ENCODE measurements at places on chromosomes 5 and 9. TPM values are rescaled to one million over a fixed set of nuclear protein-coding genes. Genes with fewer than 3 reads are reported as not detected.

DNA sequence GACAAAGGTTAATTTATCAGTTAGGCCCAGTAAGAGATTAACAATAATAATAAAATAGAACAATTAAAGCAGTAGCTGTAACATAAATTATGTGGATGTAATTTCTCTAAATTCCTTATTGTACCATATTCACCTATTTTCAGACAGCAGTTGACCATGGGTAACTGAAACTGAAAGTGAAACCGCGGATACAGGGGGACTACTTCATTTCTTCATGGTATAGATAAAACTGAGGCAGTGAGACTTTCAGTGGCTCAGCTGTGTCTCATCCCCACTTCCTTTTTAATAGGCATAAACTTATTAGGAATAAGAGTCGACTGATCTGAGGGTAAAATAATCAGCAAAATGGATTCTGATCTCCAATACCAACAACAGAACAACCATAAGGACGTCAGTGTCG lies 174.0 kb upstream of the WWC1 start:
- DNase-seq = no peak
- H3K36me3 ChIP-seq = no peaks in the 10 kb centered on the region
- no peaks in the 10 kb centered on the region for H3K27me3 ChIP-seq
- peaks cover 4% of the 10 kb centered on the region for H3K4me1 ChIP-seq
- no peak overlapping the region for H3K27ac ChIP-seq
- no peak overlapping the region for H3K4me3 ChIP-seq

DNA sequence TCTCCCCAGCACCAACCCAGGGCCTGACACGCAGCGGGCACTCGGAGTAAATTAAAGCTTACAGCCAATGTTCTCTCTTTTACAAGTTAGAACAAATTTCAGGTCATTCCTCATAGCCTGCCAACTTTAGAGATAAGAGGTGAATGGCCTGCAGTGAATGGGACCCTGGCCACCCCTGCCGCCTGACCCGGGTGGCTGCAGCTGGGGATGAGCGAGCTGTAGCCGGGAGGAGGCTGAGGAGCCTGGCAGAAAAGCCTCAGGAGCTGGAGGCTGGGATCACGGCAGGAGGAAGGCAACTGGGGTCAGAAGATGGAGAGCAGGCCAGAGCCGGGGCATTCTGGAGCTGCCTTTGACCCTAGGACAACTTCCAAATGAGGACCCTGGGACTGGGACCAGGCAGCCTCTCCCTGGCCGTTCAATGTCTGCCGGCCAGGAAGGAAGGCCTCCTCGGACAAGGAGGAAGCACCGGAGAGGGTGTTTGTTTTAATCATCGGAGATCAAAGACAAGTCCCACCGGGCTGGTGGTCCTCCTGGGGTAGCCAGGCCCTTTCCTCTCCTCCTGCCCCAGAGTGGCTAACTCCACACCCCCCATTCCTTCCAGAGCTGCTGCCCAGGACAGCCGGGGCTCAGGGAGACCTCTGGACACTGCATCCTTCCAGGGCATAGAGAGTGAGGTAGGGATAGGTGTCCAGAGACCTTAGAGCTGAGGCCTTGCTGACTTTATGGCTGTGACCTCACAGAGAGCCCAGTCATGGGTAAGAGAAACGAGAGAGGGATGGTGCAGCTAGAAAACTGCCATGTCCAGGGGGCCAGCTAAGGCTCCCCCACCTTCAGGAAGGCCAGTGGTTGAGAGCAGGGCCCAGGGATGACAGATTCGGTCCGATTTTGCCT lies 87.3 kb upstream of the LMX1B start:
- peaks cover 14% of the 10 kb centered on the region for H3K4me1 ChIP-seq
- H3K36me3 ChIP-seq = no peaks in the 10 kb centered on the region
- H3K27me3 ChIP-seq = peaks cover 21% of the 10 kb centered on the region
- H3K27ac ChIP-seq = no peak overlapping the region
- no peak overlapping the region for H3K4me3 ChIP-seq

GRCh38 chr9:116005205-116005604 lies 148.4 kb upstream of the PAPPA start:
- H3K4me1 ChIP-seq = no peaks in the 10 kb centered on the region
- no peaks in the 10 kb centered on the region for H3K36me3 ChIP-seq
- no peak for DNase-seq
- no peak overlapping the region for H3K4me3 ChIP-seq

DNA sequence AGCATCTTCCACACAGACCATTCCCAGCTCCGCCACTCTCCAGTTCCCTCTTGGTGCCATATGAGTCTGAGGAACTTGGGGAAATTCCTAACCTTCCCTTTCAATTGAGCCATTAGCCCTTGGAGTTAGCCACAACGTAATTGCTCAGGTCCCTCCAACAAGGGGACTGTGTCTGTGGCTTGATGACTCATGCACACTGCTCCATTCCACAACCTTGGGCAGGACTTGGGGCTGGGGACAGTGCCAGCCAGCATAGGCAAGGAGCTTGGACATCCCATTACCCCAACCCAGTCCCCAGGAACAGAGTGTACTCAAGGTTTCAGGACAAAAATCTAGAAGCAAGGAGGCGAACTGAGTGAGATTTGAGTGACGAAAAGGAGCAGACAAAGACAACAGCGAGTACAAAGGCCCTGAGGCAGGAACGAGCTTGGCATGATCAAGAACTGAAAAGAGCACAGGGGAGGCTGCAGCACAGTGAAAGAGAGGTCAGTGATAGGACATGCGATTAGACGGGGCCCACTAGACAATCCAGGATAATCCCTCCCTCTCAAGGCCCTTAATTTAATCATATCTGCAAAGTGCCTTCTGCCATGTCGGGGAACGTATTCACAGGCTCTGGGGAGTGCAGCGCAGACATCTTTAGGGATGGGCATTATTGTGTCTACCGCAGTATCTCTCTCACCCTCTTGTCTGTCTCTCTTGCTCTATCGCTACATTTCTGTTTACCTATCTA lies 16.0 kb upstream of the JADE2 start:
- H3K4me1 ChIP-seq = peaks cover 29% of the 10 kb centered on the region
- H3K36me3 ChIP-seq = no peaks in the 10 kb centered on the region
- DNase-seq = no peak
- no peak overlapping the region for H3K27ac ChIP-seq
- no peak overlapping the region for H3K4me3 ChIP-seq

DNA sequence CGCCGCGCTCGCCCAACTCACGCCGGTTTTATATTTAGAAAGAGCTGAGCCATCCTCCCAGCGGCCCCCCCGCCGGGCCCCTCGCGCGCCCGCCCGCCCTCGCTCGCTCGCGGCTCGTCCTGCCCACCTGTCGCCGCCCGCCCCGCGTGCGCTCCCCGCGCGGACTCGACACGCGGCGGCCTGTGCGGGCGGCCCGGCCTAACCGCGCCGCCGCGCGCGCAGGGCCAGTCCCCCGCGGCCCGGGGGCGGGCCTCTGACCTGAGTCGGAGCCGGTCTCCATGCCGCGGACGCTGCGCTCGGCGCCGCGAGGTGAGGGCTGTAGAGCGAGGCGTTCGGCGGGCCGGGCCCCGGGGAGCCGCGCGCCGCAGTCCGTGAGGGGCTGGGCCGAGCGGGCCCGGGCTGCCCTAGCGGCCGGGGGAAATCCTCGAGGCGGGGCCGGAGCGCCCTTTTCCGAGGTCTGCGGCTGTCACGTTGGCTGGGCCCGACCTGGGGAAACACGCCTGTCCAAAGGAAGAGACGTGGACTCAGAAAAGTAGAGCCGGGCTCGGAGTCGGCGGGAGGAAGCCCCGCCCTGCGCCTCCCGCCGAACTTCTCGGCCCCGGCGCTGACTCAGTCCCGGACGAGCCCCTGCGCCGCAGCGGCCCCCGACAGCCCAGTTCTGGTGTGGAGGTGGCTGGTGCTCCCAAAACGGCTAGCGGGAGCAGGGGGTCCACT lies at the start of gene ECPAS:
Gene ECPAS (minus strand): TSS at position 526 of the 714 bp plus-strand sequence. CDS start 11,465 bp downstream, outside the sequence.
- H3K36me3 ChIP-seq = no peaks in the 10 kb centered on the region
- peak within 1 kb of the TSS; percentile 96 for H3K27ac ChIP-seq
- H3K4me1 ChIP-seq = peaks cover 18% of the 10 kb centered on the region
- H3K27me3 ChIP-seq = no peaks in the 10 kb centered on the region

Gene CYLC2
- total RNA-seq = not detected

GRCh38 chr5:125411071-125411743 lies 664.8 kb upstream of the ZNF608 start:
- H3K36me3 ChIP-seq = no peaks in the 10 kb centered on the region
- peak overlapping the region; percentile 30 for H3K4me3 ChIP-seq
- DNase-seq = no peak
- no peaks in the 10 kb centered on the region for H3K27me3 ChIP-seq
- peak overlapping the region; percentile 61 for H3K27ac ChIP-seq

Gene IL7R
- 226 TPM for total RNA-seq

Gene LOX
- 26.8 TPM for total RNA-seq

Gene NR4A3
- 3.8 TPM for total RNA-seq

DNA sequence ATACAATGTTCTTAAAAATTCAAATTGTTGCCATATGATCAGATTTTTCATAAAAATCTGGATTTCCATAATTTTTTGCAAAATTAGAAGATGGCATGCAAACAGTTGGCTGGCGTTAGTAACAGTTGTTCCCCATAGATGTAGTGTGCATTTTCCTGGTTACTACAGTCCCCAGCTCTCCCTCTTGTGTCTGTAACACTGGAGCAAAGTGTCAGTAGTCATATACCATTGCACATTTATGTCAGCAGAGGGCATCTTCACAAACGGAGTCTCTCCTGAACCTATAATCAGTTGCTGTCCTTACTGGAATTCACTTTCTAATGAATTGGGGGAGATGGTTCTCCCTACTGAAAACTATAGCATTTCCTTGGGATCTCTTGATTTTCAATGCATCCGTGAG lies 44.7 kb upstream of the DMAC1 start:
- H3K36me3 ChIP-seq = no peaks in the 10 kb centered on the region
- no peak overlapping the region for H3K27ac ChIP-seq
- no peaks in the 10 kb centered on the region for H3K27me3 ChIP-seq
- no peak overlapping the region for H3K4me3 ChIP-seq

DNA sequence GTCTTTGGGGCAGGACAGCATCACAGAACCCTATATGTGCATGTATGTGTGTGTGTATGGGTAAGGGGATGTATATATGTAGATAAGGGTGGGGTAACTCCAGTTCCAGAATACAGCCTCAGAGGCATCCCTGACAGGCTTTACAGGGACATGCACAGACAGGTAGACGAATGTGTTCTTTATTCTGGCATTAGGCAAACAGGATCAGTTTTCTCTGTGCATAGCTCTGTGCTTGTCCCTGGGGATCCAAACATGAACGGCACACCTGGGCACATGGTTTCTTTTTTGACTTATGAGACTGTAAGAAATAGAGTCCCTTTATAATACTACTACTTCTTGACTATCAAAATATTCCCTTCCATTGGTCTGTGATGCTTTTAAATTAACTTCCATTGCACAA lies 120.6 kb downstream of the TRIO start:
- no peak overlapping the region for H3K4me3 ChIP-seq
- no peaks in the 10 kb centered on the region for H3K27me3 ChIP-seq

GRCh38 chr9:73280113-73280512 lies 128.4 kb downstream of the ANXA1 start:
- H3K4me3 ChIP-seq = no peak overlapping the region
- H3K27ac ChIP-seq = no peak overlapping the region
- H3K27me3 ChIP-seq = no peaks in the 10 kb centered on the region
- H3K4me1 ChIP-seq = no peaks in the 10 kb centered on the region

GRCh38 chr9:86854898-86855523 lies 92.3 kb downstream of the GAS1 start:
- no peak overlapping the region for H3K4me3 ChIP-seq
- DNase-seq = no peak
- no peaks in the 10 kb centered on the region for H3K4me1 ChIP-seq
- H3K27ac ChIP-seq = no peak overlapping the region
- H3K27me3 ChIP-seq = peaks cover 4% of the 10 kb centered on the region
- H3K36me3 ChIP-seq = no peaks in the 10 kb centered on the region

- DNase-seq = no peak
- no peaks in the 10 kb centered on the region for H3K4me1 ChIP-seq
- H3K27ac ChIP-seq = no peak overlapping the region
- no peaks in the 10 kb centered on the region for H3K36me3 ChIP-seq
- H3K4me3 ChIP-seq = no peak overlapping the region
Observed at GRCh38 chr9:105994970-105995369, 300.6 kb downstream of the TMEM38B start.

GRCh38 chr5:148615644-148616275 lies 38.6 kb downstream of the HTR4 start:
- no peaks in the 10 kb centered on the region for H3K4me1 ChIP-seq
- no peaks in the 10 kb centered on the region for H3K36me3 ChIP-seq
- no peaks in the 10 kb centered on the region for H3K27me3 ChIP-seq
- no peak overlapping the region for H3K27ac ChIP-seq
- no peak overlapping the region for H3K4me3 ChIP-seq

- H3K36me3 ChIP-seq = no peaks in the 10 kb centered on the region
- H3K27me3 ChIP-seq = peaks cover 73% of the 10 kb centered on the region
- no peak overlapping the region for H3K27ac ChIP-seq
- no peak overlapping the region for H3K4me3 ChIP-seq
Observed at GRCh38 chr5:135546101-135546500, 10.3 kb upstream of the NEUROG1 start.

DNA sequence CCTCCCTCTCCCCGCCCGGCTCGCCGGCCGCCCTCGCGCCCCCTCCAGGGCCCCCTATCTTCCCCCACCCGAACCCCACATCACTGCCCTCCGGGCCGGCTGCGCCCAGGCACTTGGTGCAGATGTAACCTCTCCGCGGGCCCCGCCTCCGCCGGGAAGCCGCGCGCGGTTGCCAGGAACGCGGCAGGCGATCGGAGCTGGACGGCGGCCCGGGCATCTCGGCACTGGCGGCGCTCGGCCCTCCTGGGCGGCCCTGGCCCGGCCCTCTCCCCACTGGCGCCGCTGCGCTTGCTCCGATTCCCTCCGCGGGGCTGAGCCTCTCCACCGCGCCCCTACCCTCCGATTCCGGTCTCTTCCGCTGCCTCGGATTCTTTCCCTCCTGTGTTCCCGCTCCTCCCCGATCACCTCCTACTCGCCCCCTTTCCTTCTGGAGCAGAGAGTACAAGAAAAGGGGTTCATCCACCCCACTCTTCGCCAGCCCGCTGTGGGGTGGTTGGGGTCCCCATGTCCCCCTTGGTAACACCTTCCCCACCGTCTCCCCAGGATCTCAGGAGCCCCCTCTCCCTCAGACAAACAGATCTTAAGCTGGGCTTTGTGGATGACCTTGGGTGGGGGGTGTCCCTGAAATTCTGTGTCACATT lies 70.6 kb downstream of the C9orf50 start:
- peaks cover 8% of the 10 kb centered on the region for H3K27me3 ChIP-seq
- peak overlapping the region; percentile 49 for H3K4me3 ChIP-seq
- peak overlapping the region; percentile 82 for H3K27ac ChIP-seq
- H3K4me1 ChIP-seq = peaks cover 9% of the 10 kb centered on the region
- DNase-seq = peak; percentile 90

GRCh38 chr5:26833596-26833995 lies 204.8 kb downstream of the CDH9 start:
- H3K27me3 ChIP-seq = no peaks in the 10 kb centered on the region
- H3K4me3 ChIP-seq = no peak overlapping the region
- H3K4me1 ChIP-seq = no peaks in the 10 kb centered on the region
- DNase-seq = no peak
- no peaks in the 10 kb centered on the region for H3K36me3 ChIP-seq

- H3K4me3 ChIP-seq = no peak overlapping the region
- H3K4me1 ChIP-seq = no peaks in the 10 kb centered on the region
- H3K36me3 ChIP-seq = no peaks in the 10 kb centered on the region
- H3K27ac ChIP-seq = no peak overlapping the region
- no peaks in the 10 kb centered on the region for H3K27me3 ChIP-seq
- no peak for DNase-seq
Observed at GRCh38 chr5:75262271-75262670, 25.6 kb upstream of the ANKRD31 start.
